Right renal cortex interstitium (tissue), 3 donors: ENCODE measurements at places on chromosomes 3 and 15.

DNA sequence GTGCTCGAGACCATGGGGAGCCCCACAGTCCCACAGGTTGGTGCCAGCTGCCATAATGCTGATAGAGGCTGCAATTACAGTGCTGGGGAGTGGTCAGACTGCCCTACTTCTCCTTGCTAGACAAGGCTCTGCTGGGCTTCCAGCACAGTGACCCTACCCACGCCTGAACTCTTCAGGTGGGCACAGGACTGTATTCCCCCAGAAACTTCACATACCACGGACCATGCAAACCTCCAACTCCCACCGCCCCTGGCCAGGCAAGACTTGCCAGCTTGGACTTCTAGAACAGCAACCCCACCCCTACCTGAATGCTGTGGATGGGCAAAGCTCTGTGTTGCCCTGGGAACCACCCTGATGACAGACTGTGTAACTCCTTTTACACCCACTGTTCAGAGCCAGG lies 885.3 kb downstream of the SI start:
- DNase-seq, result no peak

DNA sequence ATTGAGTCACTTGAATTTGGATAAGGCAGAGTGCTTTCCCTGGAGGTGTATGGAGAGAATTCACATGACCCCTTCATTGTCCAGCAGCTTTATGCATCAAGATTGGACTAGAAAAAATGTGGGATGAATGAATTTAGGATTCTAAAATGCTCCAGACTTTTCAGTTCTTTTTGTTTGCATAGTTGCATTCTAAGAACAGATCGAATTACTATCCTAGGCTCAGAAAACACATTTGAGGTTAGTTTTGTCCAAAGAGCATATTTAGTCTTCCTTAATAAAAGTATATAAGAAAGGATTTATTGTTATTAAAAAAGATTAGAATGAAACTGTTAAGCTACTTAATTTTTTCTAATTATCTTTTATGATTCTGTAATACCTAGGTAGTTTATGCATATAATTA lies 127.4 kb downstream of the UBE2E2 start:
- no peak for DNase-seq

GRCh38 chr3:129315223-129315997 lies 36.7 kb downstream of the HMCES start:
- DNase-seq, result no peak

- DNase-seq, result no peak
These were observed 62.5 kb upstream of the TAMM41 start for GRCh38 chr3:11908981-11909698.

DNA sequence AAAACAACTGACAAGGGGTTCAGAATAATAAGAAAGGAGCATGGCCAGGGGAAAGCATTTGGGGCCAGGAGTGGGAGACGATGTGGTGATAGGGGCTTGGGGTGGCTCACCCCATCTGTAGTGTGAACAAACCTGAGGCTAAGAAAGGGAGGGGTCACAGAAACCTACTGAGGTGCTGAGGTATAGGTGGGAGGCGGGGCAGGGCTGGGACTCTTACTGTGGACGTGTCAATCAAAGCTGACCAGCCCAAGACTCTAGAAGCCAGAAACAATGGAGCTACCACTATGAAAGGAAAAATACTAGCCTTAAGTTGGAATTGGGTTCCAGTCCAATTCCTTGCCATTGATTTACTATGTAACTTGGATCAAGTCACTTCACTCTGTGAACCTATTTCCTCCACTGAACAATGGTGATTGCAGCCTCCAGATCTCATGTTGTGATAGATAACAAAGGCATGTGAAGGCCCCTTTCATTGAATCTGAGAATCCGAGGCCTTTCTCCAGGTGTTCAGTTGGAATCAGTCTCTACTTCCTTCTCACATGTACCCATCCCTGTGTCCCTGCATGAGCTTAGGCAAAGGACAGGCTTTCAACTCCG lies 260.9 kb upstream of the HES1 start:
- DNase-seq, result no peak

GRCh38 chr3:151960961-151961580 lies 87.6 kb downstream of the SUCNR1 start:
- DNase-seq, result no peak
